Stimulated activated memory B cell treated with anti-CD40 and anti-IgM and Interleukin-4, amounts not matched to agents 10 μg/mL and 1 μg/mL and 100 μg/mL, for 72 hours (primary cell): ENCODE measurements at places on chromosomes 4 and X.
A peak's percentile ranks its signal among the peaks of the same experiment; 100 is the strongest.

GRCh38 chrX:40021647-40022046 lies 76.1 kb downstream of the BCOR start:
- H3K4me1 ChIP-seq = no peaks in the 10 kb centered on the region
- no peaks in the 10 kb centered on the region for H3K36me3 ChIP-seq

- ATAC-seq = peak; percentile 36
- peaks cover 49% of the 10 kb centered on the region for H3K4me1 ChIP-seq
- H3K4me3 ChIP-seq = no peak overlapping the region
- peaks cover 6% of the 10 kb centered on the region for H3K36me3 ChIP-seq
- peak overlapping the region; percentile 27 for H3K27ac ChIP-seq
Observed at GRCh38 chr4:173243917-173244658, 75.5 kb downstream of the GALNT7 start.

DNA sequence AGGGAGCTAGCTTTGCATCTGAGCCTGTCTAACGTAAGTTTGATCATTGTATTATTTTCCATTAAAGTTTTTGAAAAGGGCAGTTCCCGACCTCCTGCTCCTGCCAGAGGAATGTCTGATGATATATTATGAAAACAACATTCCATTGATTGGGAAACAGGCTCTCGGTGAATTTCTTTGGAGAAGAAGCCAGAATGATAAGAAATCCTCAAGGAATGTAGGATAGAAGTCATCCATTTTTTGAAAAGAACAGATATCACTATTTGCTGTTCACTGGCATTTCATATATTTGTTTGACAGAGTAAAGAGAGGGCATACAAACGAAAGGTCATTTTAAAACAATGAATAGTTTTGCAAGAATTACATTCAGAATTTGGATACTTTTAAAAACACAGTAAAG lies 781.0 kb upstream of the HTR2C start:
- no peak overlapping the region for H3K4me3 ChIP-seq
- ATAC-seq = no peak
- no peak overlapping the region for H3K27ac ChIP-seq
- H3K27me3 ChIP-seq = no peaks in the 10 kb centered on the region
- H3K4me1 ChIP-seq = no peaks in the 10 kb centered on the region

GRCh38 chr4:26242451-26242850 lies 78.4 kb upstream of the RBPJ start:
- H3K4me1 ChIP-seq = no peaks in the 10 kb centered on the region
- H3K36me3 ChIP-seq = no peaks in the 10 kb centered on the region
- peaks cover 9% of the 10 kb centered on the region for H3K27me3 ChIP-seq
- no peak overlapping the region for H3K27ac ChIP-seq
- H3K4me3 ChIP-seq = no peak overlapping the region
- no peak for ATAC-seq

GRCh38 chr4:6781561-6781960 lies 966 bp upstream of the KIAA0232 start:
- H3K27me3 ChIP-seq = no peaks in the 10 kb centered on the region
- H3K4me3 ChIP-seq = peak overlapping the region; percentile 72
- H3K27ac ChIP-seq = peak overlapping the region; percentile 42
- H3K4me1 ChIP-seq = peaks cover 34% of the 10 kb centered on the region

DNA sequence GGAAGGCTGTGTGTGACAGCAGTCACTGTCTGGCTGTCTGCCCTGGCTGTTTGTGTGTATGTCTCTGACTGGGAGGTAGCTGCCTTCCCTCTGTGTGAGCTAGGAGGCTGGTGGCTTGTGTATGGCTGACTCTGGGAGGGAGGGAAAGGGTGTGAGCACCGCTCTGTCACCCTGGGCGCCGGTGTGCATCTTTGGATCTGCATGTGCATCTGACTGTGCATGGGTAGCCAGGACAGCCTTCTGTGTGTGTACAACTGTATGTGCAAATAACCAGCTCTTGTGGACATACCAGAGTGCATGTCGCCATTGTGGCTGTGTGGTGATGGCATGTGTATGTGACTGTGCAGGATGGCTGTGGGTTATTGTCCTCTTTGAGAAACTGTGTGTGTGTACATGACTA lies 7.4 kb upstream of the ERAS start:
- H3K27ac ChIP-seq = no peak overlapping the region
- H3K27me3 ChIP-seq = no peaks in the 10 kb centered on the region
- no peak for ATAC-seq
- peaks cover 61% of the 10 kb centered on the region for H3K36me3 ChIP-seq
- H3K4me3 ChIP-seq = no peak overlapping the region

- no peak for ATAC-seq
- H3K36me3 ChIP-seq = no peaks in the 10 kb centered on the region
- H3K27ac ChIP-seq = no peak overlapping the region
- no peaks in the 10 kb centered on the region for H3K27me3 ChIP-seq
- no peak overlapping the region for H3K4me3 ChIP-seq
Observed at GRCh38 chr4:10380735-10381134, 76.5 kb downstream of the ZNF518B start.

GRCh38 chr4:15907430-15907829 lies 31.1 kb downstream of the FGFBP1 start:
- no peak overlapping the region for H3K27ac ChIP-seq
- H3K36me3 ChIP-seq = no peaks in the 10 kb centered on the region

- no peak overlapping the region for H3K27ac ChIP-seq
- H3K36me3 ChIP-seq = no peaks in the 10 kb centered on the region
- no peaks in the 10 kb centered on the region for H3K4me1 ChIP-seq
Observed at GRCh38 chr4:100739426-100739825, 221.6 kb upstream of the EMCN start.

DNA sequence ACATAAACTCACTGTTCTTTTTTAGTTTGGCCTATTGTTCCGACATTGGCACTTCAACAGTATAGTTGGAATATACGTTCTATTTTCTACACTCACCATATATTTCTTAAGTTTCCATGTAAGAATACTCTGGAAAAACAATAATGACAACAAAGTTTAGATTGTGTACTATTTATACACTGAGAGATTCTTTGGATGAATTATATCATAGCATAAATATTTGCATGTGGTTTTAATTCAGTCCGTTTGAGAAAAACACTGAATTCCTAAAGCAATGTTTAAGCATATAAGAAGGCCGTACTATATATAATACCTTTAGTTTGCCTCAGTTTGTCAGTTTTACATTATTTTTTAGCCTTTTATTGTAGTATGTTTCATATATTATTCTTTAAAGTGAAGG lies 82.4 kb downstream of the RAP1GDS1 start:
- H3K4me3 ChIP-seq = no peak overlapping the region
- ATAC-seq = no peak
- no peaks in the 10 kb centered on the region for H3K27me3 ChIP-seq
- H3K4me1 ChIP-seq = peaks cover 6% of the 10 kb centered on the region
- peaks cover 44% of the 10 kb centered on the region for H3K36me3 ChIP-seq

DNA sequence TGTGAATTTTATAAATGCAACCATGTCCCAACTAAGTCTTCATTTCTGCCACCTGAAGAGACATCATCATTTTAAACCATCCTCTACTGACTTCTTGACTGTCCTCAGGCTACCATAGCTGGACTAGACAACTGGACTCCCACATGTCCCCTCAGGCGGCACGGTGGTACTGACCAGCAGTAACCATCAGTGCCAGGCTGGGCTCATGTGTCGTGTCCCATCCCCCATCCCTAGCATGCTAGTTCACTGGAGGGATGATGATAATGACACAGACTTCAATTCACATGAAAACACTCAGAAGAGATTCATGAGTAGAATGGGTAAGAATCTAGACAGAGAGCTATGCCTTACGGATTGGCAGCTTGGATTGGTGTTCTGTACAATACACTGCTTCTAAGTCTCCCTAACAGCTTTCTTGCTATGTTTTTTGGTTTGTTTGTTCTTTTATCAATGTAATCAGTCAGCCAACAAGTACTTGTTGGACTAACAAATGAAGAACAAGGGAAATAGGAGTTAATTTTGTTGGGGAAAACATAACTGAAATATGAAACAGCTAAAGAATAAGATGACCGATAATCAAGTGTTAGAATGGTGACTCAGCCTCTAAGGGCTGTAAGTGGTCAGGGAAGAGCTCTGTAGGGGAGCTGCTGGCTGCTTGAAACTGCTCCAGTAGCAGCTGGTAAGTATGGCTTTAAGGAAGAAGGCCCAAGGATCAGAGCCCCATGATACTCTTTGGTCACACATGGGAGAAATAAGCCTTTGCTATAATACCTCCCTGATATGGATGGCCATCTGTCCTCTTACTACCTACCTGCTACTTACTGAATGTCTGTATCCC lies 10.3 kb downstream of the ZDHHC9 start:
- no peak overlapping the region for H3K27ac ChIP-seq
- no peaks in the 10 kb centered on the region for H3K27me3 ChIP-seq
- peaks cover 16% of the 10 kb centered on the region for H3K36me3 ChIP-seq
- no peak overlapping the region for H3K4me3 ChIP-seq
